Panc1 (cell line): ENCODE measurements at places on chromosomes 5 and 9.

- no peaks in the 10 kb centered on the region for H3K27me3 ChIP-seq
- H3K4me3 ChIP-seq = no peak overlapping the region
- no peak for DNase-seq
- no peak overlapping the region for H3K27ac ChIP-seq
- H3K4me1 ChIP-seq = no peaks in the 10 kb centered on the region
These were observed 52.5 kb upstream of the C9orf72 start for GRCh38 chr9:27625751-27626150.

- no peaks in the 10 kb centered on the region for H3K27me3 ChIP-seq
- no peak overlapping the region for H3K4me3 ChIP-seq
- no peak for DNase-seq
- H3K36me3 ChIP-seq = peaks cover 3% of the 10 kb centered on the region
- no peak overlapping the region for H3K27ac ChIP-seq
These were observed 282.4 kb downstream of the ARHGEF28 start for GRCh38 chr5:73908395-73908794.

GRCh38 chr9:92715488-92716231 is 45.7 kb upstream of the IPPK start:
- no peak overlapping the region for H3K4me3 ChIP-seq
- no peak for DNase-seq
- H3K4me1 ChIP-seq = no peaks in the 10 kb centered on the region
- no peaks in the 10 kb centered on the region for H3K27me3 ChIP-seq

DNA sequence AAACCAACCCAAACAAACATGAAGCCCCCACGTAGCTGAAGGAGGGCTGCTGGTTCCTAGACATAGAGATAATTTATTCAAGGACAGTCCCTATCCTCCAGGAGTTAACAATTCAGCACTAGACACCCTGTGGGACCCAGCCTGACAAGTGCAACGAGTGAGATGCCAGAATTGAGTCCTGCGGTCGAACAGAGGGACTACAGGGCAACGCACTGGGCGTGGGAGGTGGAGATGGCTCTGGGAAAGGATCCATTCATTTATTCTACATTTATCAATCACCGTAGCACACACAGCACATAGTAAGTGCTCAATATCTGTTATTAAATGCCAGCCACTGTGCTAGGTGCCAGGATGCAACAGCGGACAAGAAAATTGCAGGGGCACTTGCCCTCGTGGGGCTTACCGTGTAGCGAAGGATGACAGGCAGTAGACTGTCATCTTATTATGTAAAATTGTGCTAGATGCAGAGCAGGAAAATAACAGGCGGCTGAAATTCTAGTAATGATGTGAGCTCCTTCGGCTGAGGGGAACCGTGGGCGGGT is 855 bp upstream of the ARHGAP26 start:
- H3K36me3 ChIP-seq = no peaks in the 10 kb centered on the region; the same call in 1 of the 2 replicates
- no peak for DNase-seq
- H3K27ac ChIP-seq = peak overlapping the region; percentile 14

GRCh38 chr5:141250576-141250975 is 5.4 kb downstream of the PCDHB15 start:
- no peak for DNase-seq
- H3K36me3 ChIP-seq = no peaks in the 10 kb centered on the region
- no peaks in the 10 kb centered on the region for H3K4me1 ChIP-seq
- no peak overlapping the region for H3K4me3 ChIP-seq
- no peaks in the 10 kb centered on the region for H3K27me3 ChIP-seq
- no peak overlapping the region for H3K27ac ChIP-seq
